ENCODE measurements at places on chromosomes 11 and 22. TPM values are rescaled to one million over a fixed set of nuclear protein-coding genes. Genes with fewer than 3 reads are reported as not detected.

DNA sequence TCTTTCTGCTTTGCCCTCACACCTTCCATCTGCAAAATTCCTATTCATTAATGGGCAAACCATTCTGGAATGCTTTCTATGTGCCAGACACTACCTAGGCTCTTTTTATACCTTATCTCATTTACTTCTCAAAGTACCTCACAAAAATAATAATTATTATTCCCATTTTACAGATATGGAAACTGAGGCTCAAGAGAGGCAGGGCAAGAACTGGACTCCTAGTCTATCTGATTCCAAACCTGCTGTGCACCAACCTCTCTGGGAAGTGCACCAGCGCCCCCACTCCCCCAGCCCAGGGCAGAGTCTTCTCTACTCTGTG is 826 bp upstream of the DGAT2 start:
- no peak for DNase-seq

GRCh38 chr22:37752189-37753087 is 55.3 kb upstream of the GCAT start:
- peak; percentile 91 for DNase-seq

SGSM1 gene
- total RNA-seq = 2.9 TPM

TEX54 gene
- total RNA-seq = not detected

- DNase-seq = peak; percentile 32
Measured at GRCh38 chr11:131665344-131665968, 295.0 kb downstream of the NTM start.

- DNase-seq = no peak
Measured at GRCh38 chr11:66143996-66144678, 74.1 kb downstream of the PACS1 start.

- no peak for DNase-seq
Measured at GRCh38 chr22:31488346-31488883, 1.2 kb downstream of the EIF4ENIF1 start.

ZP1 gene
- total RNA-seq = 0.85 TPM

PGA5 gene
- not detected for total RNA-seq

KRTAP5-8 gene
- total RNA-seq = 0.49 TPM

DNA sequence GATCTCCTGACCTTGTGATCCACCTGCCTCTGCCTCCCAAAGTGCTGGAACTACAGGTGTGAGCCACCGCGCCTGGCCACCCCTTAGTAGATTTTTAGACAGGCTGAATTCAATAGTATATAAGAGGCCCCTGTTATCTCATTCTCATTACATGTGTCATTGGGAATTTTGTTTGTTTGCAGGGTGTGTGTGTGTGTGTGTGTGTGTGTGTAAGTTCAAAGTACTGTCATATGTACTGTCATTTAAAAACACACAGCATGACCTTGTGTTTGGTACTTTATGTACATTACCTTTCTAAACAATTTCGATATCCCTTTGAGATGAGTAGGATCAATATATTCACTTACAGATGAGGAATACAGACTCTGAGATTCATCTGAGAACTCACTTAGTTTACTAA is 118.7 kb upstream of the TTC12 start:
- DNase-seq = no peak

DNA sequence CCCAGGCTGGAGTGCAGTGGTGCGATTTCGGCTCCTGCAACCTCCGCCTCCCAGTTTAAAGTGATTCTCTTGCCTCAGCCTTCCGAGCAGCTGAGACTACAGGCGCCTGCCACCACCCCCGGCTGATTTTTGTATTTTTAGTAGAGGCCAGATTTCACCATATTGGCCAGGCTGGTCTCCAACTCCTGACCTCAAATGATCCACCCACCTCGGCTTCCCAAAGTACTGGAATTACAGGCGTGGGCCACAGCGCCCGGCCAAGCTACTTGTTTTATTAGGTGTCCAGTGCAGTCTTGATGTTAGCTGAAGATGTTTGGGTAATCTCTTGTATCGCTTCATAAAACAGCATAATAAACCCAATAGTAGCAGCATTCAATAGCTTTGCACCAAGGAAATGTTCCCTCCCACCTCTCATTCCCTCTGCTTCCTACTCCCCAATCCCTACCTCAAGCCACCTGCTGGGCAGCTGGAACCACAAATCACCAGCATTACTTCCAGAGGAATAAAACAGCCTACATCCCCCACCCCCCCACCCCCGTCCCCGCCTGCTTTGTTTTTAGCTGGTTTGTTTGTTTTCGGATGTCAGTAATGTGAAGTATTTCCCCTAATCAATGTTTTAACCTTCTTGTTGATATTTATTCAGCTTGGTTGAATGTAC is 11.0 kb upstream of the GRIK4 start:
- DNase-seq = no peak

- DNase-seq = peak; percentile 37
Measured at GRCh38 chr11:1988667-1989317, 8.8 kb downstream of the H19 start.

GRCh38 chr11:107157146-107157808 is 139.0 kb upstream of the GUCY1A2 start:
- DNase-seq = no peak

GRCh38 chr11:7520011-7520942 is 6.5 kb downstream of the PPFIBP2 start:
- DNase-seq = no peak

GAB4 gene
- 0.85 TPM for total RNA-seq

SLC35C1 gene
- 12.0 TPM for total RNA-seq

GAL3ST3 gene
- total RNA-seq = not detected

GRCh38 chr11:121467965-121468364 is 15.2 kb upstream of the SORL1-AS1 start:
- no peak for DNase-seq

GRCh38 chr11:96648991-96649390 is 259.2 kb downstream of the JRKL start:
- DNase-seq = no peak

All from sciatic nerve (tissue), 2 donors.